ENCODE measurements at places on chromosomes 7 and 10.

DNA sequence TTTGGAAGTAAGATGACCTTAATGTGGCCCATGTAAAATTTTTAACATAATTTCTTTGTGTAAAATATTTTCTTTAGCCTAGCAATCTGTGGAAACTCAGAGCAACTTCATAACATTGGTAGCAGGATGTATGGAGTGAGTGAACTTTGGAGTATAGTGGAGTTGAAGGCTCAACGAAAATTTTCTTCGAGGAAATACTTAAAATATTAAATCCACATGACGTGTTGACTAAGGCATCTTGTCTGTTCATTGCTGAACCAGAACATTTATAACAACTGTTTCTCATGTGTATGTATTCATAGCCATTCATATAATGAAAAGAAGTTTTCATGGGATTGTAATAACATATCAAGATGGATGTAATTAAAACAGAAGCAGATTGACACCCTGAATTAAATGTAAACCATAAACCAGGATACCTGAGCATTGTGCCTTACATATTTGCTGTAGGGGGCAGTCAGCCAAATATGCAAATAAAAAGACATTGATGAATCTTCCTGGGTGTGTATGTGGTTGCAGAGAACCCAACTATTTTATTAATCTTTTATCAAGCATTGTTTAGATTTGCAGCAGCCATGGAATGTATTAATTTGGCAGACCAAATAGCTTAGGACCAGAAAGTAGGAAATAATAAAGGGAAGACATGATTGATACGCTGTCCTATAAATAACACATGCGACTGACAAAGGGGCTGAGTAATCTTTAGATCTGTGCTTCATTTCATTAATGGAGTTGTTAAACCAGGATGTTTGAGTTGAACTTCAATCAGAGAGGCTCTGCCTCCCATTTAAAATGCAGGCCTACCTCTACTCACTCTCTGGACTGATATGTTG, 11.5 kb downstream of the AUTS2 start:
- no peak for DNase-seq

DNA sequence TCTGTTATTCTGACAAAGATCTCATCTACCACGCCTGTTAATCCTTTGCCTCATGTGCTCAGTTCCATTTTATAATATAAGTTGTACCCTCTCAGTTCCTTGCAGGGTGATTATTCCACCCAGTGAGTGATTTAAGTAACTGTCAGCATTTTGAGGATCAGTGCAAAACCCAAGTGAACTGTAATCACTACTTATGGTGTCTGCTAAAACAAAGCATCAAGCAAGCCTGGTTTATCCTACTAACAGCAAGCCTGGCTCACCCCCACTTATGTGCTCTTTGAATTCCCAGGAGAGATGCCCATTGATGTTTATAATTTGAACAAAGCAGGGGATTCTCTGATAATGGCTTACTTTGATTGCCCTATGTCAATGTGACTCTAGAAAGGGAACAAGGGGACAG, 186.8 kb upstream of the LRGUK start:
- no peak for DNase-seq

GRCh38 chr10:101724446-101724845, 29.5 kb upstream of the FBXW4 start:
- DNase-seq = no peak

DNA sequence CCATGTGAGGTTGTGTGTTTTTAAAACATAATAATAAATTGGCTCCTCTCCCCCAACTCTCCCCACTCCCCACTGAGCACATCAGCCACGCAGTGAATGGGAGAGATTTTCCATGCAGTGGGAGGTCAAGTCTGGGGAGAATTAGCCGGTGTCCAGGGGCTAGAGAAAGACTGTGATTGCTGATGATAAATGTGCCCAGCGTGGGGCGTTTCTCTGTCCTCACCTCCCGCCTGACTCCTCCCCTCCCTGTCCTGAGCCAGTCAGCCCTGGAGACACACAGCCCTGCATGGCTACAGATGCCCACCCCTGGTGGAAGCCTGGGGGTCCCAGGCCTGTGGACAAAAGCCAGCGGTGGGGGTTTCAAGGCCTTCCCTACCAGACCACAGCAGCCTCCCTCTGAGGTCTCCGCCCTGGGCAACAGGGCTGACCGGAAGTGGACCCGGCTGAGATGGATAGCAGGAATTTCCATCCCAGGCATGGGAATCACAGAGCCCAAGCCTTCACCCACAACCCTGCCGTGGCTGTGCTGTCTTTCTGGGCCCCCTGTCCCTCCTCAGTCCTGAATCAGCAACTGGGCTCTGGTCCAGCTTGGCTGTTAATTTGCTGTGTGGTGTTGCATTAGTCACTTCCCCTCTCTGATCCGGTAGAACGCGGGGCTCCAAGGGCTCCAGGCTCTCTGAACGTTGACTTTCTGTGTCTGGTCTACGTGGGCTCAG, 46.8 kb upstream of the SLC29A3 start:
- no peak for DNase-seq

DNA sequence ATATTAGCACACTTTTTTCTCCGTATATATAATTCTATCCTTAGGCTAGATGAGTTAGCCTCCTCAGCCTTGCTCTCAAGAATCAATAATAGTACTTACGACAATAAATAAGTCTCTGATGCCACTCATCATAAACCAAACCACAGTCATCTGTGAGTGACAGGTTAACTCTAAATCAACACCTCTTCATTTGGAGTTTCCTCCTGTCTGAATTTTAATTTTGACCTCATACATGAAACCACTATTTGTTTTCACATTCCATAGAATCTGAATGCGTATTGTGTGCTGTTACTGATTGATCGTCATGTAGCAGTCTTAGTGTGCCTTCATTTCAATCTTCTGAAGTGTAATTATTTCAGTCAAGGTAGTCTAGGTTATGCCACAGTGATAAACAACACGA, 85.8 kb downstream of the HGF start:
- no peak for DNase-seq

DNA sequence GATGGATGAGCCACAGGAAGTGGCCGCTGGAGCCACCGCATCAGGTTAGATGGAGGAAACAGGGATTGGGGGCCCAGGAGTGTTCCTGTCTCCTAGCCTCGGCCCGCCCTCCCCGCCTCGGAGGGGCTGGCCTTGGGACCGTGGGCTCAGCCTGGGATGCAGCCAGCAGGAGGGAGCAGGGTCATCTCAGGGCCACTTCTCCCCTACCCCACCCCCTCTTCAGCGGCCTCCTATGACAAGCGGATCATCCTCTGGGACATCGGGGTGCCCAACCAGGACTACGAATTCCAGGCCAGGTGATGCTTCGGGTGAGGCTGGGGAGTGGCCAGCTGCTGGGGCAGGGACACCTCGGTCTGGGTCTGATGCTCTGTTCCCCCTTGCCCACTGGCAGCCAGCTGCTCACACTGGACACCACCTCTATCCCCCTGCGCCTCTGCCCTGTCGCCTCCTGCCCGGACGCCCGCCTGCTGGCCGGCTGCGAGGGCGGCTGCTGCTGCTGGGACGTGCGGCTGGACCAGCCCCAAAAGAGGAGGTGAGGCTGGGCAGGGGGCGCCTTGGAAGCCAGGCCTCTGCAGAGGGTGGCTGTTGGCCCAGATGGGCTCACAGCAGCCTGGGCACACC, 4.7 kb downstream of the LRWD1 start:
- DNase-seq = no peak

- DNase-seq = no peak
Observed at GRCh38 chr7:19520392-19520791, 188.4 kb downstream of the POLR1F start.

GRCh38 chr10:16586358-16587138, 64.9 kb upstream of the C1QL3 start:
- DNase-seq = no peak

DNA sequence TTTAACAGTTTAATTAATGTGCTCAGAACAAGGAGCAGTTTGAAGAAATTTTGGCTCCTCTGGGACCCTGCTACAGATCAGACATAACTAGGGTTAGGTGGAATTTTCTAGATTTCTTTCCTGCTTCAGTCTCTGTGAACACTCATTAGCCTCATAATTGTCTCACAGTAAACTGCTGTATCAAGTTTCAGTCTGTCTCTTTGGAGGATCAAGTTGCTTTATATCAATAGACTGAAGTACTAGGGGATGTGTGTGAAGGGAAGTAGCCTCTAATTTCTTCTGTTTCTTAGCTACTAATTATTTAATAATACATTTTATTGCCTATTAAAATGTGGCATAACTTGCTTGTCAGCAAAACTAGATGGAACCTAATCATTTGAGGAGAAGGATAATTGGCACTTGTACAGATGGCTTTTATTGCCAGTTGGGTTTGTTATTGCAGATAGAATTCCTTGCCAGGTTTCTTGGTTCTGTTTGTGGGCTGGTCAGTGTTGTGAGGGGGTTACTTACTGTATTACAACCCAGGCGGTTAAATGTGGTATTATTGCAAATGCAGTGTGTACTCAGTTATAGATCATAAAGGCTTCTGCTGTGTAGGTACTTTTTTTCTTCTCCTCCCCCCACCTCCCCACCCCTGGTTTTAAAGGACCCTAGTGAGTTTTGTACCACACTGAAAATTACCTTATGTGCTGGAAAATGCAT, 758.0 kb downstream of the AUTS2 start:
- DNase-seq = no peak

GRCh38 chr10:31451766-31452165, 132.8 kb downstream of the ZEB1 start:
- DNase-seq = no peak

GRCh38 chr10:117480097-117480496, 62.4 kb upstream of the EMX2 start:
- no peak for DNase-seq

DNA sequence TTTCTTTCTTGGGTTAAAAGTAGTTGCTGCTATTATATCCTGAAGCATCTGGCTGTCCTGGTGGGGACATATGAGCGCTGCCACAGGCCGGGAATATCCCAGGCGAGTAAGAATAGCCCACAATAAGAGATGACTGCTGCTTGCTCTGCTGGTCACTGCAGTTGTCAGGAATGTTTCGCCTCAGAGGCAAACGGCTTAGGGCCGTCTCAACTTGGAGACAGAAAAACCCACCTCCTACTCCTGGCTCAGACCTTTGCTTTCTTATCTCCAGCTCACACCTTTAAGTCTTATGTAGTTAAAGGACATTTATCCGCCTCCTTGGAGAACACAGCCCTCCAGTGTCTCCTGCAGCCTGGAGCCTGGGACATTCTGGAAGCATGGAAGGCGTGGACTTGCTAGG, at the start of gene GJD4:
TSS of gene GJD4 (plus strand) at position 151 of the 400 bp plus-strand sequence. CDS start at position 378, 227 bp downstream.
- DNase-seq = no peak

GRCh38 chr7:96794063-96794462, 84.4 kb upstream of the SEM1 start:
- DNase-seq = no peak

DNA sequence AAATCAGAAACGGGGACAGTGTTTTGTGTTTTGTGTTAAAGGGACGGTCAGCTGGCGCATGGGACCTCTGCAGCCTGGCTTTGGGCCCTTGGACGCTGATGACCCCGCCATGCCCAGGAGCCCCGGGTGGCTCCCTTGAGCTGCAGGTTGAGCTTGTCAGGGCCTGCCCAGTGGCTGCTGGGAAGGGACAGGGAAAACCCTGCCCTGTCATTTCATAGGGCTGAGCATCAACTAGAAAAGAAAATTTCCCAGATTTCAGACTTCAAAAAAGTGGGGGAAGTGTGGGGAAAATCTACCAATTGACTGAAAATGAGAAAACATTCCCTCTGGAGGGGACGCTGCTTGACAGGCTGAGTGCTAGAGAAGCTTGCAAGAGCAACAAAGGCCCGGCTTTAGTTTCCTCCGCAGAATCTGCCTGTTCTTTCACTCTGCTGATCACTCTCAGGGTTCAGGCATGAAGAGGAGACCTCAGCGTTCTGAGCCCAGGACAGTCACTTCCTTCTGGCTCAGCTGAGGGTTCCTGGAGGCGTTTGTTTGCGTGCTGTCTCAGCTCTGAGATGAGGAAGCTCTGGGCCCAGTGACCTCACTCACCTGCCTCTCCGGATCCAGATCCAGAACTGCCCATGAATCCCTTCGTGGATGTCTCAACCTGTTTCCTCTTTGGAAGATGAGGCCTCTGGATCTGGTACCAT, 18.6 kb upstream of the DNAJB6 start:
- DNase-seq = no peak

GRCh38 chr7:92656121-92656520, 65.9 kb upstream of the FAM133B start:
- no peak for DNase-seq

GRCh38 chr10:77072361-77072835, 565.2 kb downstream of the KCNMA1 start:
- DNase-seq = no peak

DNA sequence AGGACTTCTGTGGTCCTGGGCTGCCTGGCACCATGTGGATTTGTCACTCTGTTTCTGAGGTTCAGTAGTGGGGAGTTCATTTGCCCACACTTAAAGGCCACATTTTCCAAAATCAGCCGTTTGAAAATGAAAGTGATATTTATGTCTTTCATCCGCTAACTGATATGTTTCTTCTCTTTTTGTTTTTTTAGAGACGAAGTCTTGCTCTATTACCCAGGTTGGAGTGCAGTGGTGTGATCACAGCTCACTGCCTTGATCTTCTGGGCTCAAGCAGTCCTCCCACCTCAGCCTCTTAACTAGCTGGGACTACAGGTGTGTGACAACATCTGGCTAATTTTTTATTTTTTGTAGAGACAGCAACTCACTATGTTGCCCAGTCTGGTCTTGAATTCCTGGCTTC, 58.6 kb downstream of the EBLN1 start:
- no peak for DNase-seq

- DNase-seq = no peak
Observed at GRCh38 chr10:28463676-28464395, 69.1 kb upstream of the WAC start.

DNA sequence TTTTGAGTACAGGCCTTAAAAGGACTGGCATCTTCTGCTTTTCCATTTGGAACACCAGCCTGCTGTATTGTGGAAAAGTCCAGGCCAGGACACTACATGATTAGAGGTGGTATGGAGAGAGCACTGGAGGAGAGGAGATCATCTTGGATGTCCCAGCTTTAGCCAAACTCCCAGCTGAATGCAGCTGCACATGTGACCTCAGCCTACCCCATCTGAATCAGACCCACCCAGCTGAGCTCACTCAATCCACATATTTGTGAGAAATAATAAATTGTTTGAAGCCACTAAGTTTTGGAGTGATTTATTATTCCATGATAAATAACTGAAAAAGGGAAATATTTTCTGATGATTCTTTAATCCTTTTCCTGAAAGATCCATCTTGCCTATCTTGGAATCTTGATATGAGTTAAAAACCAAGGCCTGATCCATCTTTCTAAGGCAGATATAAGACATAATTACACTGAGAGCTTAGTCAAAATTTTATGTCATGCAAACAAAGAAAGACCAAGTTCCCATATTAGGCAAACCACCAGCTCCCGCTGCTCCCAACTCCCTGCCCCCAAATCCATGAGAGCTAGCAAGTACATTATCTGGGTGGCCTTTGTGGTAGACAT, 55.1 kb upstream of the TRIL start:
- DNase-seq = no peak

DNA sequence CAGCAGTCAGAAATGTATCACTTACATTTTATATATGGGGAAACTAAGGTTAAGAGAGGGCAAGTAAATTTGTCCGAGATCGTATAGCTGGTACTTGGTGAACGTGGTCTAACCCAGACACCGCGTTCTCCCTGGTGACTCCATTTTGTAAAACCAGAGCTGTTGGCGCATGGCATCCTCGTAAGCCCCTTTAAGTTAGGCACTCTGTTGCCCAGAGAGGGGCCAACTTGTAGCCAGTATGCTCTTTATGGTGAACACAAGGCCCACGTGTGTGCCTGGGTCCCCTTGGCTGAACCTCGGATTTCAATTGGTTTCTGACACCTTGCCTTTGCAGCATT, 39.7 kb upstream of the ZNF518A start:
- no peak for DNase-seq

- no peak for DNase-seq
Observed at GRCh38 chr7:150964593-150965111, 13.5 kb downstream of the KCNH2 start.

- DNase-seq = no peak
Observed at GRCh38 chr7:46450425-46450824, 529.4 kb upstream of the IGFBP3 start.
